NCI-H1436 treated with DMSO at 0.1 percent for 48 hours (cell line): ENCODE measurements at places on chromosomes 5 and 9.

- DNase-seq, result no peak
These were observed 265.0 kb downstream of the ZNF608 start for GRCh38 chr5:124481419-124481818.

DNA sequence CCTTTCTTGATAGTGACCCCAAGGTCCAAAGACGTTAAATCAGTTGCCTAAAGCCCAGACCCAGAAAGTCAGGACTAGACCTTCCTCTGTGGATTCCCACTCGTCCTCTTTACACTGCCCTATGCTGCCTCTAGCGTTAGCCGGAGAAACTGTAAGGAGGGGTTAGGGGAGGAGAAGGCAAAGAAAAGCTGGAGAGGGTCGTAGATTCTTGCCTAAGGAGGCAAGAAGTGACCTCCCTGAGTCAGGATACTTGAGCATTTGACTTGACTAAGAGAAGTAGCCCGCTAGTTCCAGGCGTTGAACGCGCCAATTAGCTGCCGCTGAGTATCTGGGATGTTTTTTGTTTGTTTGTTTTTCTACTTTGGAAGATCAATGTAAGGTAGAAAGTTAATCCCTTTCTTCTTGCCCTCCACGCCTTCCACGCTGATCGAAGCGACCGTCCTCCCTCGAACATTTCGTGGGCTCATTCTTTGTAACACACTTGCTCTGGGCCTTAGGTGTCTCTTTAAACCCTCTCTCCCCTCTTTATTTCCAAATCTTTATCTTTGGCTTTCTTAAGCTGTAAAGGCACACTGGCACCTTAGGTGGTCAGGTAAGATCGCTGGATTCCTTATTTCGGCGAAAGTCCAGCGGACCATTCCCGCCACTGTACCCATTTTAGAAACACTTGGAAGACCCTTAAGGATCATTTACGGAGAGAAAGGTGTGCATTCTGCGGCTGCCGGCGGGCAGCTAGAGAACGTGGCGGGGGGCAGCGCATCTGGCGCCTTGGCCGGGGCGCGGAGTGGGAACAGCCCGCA, 5.1 kb upstream of the RGMB start:
- DNase-seq, result peak; percentile 6

DNA sequence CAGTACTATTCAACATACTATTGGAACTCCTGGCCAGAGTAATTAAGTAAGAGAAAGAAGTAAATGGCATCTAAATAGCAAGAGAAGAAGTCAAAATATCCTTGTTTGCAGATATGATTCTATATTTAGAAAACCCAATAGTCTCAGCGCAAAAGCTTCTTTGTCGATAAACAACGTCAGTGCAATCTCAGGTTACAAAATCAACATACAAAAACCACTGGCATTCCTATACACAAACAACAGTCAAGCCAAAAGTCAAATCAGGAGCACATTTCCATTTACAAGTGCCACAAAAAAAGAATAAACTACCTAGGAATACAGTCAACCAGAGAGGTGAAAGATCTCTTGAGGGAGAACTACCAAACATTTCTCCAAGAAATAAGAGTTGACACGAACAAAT, 1901.9 kb upstream of the ACO1 start:
- DNase-seq, result no peak

- no peak for DNase-seq
These were observed 59.2 kb downstream of the TNC start for GRCh38 chr9:115058684-115059315.

- no peak for DNase-seq
These were observed 4.6 kb upstream of the ZNF608 start for GRCh38 chr5:124751031-124751430.

GRCh38 chr5:74402553-74402952, 238.0 kb downstream of the ENC1 start:
- DNase-seq, result no peak

DNA sequence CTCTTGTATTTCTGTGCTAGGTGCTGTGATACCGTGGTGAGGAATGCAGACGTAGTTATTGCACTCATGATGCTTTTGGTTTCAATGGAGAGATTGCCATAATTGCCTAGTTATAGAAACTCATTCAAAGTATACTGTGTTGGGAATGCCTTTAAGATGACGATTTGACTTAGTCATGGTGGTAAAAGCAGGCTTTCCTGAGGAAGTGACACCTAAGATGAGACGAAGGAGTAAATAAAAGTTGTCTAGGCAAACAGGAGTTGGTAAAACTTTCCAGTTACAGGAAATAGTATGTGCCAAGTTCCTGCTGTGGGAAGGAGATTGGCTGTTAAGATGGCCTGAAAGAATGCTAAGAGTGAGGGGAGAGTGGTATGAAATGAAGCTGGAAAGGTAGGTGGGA, 48.1 kb downstream of the FOCAD start:
- DNase-seq, result no peak

DNA sequence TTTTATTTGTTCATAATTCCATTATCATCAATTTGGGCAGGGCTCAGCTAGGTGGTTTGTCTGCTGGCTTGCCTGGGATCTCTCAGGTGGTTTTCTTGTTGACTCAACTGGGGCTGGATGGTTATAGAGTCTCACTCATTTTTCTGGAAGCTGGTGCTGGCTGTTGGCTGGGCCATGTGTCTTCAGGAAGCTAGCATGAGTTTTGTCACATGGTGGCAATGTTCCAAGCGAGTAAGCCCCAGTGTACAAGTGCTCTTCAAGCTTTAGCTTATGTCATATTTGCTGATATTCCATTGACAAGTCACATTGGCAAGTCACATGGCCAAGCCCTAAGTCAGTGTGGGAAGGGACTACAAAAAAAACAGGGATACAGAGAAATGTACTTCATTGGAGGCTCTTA, 2.3 kb upstream of the RASEF start:
- DNase-seq, result no peak

DNA sequence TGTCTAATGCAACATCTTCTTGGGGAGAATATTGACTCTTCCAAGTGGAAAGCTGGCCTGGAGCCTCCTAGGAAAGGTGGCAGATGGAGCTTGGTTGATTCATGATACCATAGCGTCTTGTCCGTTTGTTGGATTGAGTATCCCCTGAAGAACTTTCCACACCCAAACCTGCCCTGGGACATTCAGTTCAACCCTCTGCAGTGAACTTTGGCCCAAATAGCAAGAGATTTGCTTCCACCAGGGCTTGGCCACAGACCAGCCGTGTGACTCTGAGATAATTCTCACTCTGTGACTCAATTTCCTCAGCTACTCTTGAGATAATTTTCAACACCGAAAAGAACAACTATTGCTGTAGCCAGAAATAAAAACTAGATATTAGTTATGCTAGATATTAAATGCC, 108.0 kb upstream of the RAD23B start:
- DNase-seq, result no peak

DNA sequence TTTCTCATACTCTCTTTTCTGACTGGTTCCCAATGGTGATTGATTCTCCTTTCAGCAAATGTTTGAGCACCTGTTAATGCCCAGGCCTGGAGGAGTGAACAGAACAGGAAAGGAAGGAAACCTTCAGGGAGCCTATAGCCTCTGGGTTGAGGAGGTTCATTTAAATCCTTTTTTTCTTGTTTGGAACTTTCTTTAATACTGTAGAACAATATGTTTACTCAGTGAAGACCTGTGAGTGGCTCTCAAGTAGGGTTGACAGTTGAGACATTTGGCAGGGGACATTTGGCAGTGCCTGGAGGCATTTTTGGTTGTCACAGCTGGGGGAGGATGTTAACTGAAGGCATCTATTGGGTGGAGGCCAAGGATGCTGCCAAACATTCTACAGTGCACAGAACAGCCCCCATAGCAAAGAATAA, 6.1 kb upstream of the FAM120AOS start:
- DNase-seq, result no peak

DNA sequence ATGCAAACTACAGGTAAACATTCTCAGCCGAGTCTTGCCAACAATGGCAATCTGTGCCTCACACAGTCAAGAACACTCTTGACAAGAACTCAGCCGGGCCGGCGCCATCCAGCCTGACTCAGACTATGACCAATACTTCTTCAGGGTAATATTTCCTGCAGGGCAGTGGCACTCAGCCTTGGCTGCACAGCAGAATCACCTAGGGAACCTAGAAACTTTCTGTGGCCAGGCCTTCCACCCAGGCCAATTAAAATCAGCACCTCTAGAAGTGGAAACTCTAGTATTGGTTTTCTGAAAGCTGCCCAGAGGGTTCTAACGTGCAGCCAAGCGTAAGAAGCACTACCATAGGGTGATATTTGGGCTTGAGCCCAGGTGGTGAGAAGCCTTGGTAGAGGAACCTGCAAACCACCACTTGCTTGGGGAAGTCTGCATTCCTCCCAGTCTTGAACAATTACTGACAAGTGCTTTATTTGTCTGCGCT, 120.6 kb downstream of the TTLL11 start:
- no peak for DNase-seq

DNA sequence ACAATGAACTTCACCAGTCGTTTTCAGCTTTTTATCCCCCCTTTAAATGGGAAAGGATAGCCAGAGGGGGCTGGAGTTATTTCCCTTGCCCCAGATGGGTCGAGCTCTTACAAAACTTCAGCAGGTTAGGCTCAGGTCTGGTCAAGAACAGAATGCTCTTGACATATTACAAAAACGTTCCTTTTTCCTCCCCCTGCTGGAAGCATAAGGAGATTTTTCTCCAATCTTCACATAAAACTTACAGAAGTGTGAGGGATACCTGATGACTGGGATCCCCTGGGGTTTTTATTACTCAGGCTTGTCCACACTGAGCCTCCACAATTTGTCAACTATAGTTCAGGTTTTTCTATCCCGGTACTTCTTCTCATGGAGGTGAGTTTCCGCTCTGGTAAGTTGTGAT, 60.8 kb downstream of the CSF2 start:
- DNase-seq, result no peak

DNA sequence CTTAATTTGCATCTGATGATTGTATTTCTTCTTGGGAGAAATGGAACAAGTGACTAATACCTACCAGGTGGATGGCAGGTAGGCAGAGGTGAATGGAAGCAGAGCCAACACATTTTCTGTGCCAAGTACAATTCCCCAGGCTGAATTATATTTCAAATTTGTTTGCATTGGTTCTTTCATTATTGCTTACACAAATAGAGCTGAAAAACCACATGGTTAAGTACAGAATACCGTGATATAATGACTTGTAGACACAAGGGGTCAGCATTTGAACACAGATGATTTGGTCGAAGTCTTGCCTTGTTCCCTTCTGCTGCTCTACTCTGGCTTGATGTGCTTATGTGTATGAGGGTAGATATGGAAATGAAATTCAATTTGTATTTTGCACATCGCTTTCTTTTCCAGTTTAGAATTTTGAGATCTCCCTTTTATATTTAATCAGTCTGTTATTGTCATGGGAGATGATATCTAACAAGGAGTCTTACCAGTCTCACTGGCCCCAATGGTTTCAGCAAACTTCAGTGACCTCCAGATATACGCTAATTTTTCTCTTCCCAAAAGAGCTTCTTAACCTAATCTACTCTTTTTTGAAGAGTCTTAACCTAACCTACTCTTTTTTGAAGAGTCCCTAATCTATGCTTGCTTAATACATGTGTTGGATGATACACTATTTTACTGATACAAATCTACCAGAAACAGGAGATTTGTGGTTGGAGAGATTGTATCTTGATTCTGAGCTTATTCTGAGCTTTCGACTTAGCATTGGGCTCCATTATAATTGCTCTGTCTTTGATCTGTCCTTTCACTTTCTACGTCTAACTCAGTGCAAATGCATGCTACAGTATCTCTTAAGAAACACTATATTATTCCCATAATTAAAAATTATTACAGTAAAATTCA, 88.1 kb downstream of the PCSK1 start:
- DNase-seq, result peak; percentile 59

- DNase-seq, result no peak
These were observed 3.1 kb downstream of the TOR1B start for GRCh38 chr9:129806061-129806460.

GRCh38 chr9:109399258-109399767, 78.5 kb upstream of the EPB41L4B start:
- DNase-seq, result no peak

- DNase-seq, result no peak
These were observed 306.2 kb downstream of the ARHGAP26 start for GRCh38 chr5:143076377-143076776.

DNA sequence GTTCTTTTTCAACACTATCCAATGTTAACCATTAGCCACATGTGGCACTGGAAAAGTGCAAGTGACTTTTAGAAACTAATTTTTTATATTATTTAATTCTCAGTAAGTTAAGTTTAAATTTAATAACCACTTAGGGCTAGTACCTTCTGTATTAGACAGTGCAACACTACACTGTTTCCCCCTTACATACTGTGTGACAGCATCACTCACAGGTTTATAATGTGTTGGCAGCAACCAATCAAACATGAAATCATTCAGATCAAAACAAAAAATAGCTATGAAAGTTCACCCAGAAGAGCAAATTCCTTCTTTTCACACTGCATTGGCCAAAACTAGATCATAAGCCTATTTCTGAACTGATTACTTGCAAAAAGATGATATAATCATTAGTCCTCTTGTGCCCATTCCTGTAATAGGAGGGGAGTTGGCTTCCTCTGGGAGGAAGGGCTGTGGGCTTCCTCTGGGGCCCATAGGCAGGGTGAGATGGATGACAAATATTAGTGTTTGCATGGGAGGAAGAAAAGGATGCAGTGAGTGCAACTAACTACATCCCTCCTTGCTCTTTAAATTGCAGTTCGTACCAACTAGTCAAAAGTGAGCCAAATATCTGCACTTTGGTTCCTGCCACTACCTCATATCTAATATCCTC, 708.1 kb upstream of the RGMB start:
- no peak for DNase-seq

- no peak for DNase-seq
These were observed 27.1 kb downstream of the NR5A1 start for GRCh38 chr9:124479947-124480620.

GRCh38 chr9:135067096-135067710, 20.3 kb upstream of the OLFM1 start:
- DNase-seq, result no peak

- DNase-seq, result no peak
These were observed 21.3 kb downstream of the NREP start for GRCh38 chr5:111735583-111736270.

GRCh38 chr5:169265888-169266287, 35.1 kb downstream of the SLIT3 start:
- DNase-seq, result no peak

DNA sequence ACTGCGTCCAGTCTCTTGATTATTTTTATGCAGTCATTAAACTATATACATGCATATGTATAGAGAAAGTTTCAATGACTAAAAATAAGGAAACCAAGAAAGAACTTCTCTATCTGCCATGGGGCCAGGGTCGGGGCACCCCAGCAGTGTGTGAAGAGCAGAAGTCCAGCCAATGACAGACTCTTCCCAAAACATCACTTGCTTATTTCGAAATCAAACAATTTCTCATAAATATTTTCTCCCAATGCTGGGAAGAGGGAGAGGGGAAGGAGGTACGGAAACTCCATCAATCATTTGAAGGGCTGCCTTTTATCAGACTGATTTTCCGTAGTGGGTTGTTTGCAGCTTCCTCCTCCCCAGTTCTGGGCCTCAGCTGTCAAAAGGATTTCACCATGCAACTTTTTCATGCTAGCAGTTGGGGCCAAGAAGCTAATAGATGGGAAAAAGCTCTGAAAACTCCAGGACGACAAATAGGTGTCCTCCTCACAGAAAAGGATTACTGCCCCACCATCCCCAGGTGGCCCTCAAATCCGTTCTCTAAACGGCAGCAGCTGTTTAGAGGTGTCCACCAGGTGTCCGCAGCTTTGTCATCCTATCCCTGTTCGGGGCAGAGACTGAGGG, 617 bp upstream of the FPGS start:
- no peak for DNase-seq
